ENCODE measurements at places on chromosomes 12 and 14.
A peak's percentile ranks its signal among the peaks of the same experiment; 100 is the strongest.

- peak; percentile 55 for DNase-seq
Measured at GRCh38 chr14:68248481-68249255, 429.1 kb downstream of the RAD51B start.

DNA sequence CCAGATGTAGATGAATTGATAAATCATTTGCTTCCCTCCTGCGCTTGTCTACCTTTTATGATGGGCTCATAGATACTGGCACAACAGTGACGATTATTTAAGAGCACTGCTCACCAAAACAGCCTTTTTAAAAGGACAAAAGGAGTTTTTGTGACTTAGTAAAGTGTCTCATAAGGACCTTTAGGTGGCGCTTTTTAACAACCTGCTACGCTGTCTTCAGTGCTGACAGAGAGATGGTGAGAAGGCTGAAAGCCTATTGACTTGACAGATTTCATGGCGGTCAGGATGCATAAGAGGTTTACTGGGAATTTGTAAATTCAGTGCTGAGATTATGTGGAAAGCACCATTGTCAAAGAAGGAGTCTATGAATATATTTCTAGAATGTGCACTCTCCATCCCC, 87.6 kb downstream of the SLC15A5 start:
- no peak for DNase-seq

DNA sequence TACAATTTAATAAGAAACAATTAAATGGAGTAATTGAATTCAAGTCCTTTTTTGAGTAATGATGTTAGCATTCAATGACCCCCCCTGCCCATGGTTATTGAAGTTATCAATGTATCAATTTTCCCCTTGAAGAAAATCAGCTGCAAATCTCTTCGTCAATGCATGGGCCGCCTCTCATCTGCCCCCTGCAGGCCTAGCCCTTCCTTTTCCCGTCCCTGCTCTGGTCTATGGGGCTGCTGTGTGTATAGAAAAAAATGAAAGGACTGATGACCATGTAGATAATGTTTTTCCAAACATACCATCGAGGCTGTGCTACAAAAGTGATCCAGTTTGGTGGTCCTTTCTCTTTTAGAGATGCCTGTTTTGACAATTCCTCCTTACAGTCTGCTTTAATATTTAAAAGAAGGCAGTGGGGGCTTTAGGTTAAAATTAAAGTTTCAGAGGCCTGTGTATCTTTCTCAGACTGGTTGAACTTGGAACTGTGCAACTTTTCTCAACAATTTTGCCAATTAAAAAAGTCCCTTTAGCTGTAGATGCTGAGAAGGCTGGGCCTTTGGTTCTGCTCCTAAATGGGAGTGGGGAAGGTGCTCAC, 98.4 kb downstream of the APAF1 start:
- DNase-seq = no peak

DNA sequence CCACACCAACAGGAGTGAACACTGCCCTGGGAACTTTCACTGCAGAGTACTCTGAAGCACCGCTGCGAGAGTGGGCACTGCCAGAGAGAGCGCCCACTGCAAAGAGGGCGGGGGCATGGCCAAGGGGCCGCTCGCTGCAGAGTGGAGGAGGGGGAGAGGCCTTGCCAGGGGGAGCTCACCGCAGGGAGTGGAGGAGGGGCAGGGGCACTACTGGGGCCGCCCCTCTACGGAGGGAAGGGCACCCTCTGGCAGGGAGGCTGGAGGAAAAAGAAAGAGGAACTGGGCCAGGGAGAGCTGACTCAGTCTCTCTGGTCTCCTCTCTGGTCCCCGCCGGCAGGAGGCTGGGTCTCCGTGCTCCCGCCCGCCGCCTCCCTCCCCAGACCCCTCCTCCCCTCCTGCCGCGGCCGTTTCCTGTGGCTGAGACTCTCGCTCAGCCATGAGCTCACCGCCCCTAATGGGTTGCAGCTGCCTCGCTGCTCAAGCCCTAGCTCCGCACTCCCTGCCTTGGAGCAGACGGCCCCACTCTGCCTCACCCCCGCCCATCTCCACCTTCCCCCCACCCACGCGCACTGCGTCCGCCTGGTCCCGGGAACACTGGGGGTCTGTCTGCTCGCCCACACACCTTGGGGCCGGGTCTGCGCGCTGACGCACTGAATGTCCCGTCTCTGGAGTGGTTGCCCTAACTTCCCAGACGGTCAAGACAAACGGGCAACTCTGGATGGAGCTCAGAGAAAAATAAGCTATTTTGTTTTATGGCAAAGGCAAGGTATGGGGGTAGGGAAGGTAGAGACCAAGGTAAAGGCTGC, 1.3 kb downstream of the ARHGEF40 start:
- DNase-seq = peak; percentile 95

- no peak for DNase-seq
Measured at GRCh38 chr14:71711125-71711524, 221.1 kb upstream of the RGS6 start.

DNA sequence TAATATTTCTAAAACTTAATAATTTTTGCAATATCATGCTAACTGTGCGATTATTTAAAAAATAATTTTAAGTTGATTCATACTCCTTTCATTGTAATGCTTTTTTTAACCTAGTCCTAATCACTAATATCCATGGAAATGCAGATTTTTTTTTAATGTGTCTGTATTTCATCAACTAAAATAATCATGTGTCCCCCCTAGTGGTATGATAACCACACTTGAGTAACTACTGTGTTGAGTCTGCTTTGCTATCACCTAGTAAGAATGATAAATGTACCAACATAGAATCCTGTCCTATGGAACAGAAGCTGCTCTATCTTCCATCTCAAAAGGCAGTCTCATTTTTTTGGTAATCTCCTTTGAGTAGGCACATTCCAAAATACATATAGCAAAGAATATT, 19.1 kb upstream of the SYNE2 start:
- DNase-seq = no peak

- DNase-seq = no peak
Measured at GRCh38 chr14:100653409-100653808, 66.2 kb upstream of the BEGAIN start.

GRCh38 chr14:54567224-54567638, 303 bp downstream of the SAMD4A start:
- DNase-seq = no peak

DNA sequence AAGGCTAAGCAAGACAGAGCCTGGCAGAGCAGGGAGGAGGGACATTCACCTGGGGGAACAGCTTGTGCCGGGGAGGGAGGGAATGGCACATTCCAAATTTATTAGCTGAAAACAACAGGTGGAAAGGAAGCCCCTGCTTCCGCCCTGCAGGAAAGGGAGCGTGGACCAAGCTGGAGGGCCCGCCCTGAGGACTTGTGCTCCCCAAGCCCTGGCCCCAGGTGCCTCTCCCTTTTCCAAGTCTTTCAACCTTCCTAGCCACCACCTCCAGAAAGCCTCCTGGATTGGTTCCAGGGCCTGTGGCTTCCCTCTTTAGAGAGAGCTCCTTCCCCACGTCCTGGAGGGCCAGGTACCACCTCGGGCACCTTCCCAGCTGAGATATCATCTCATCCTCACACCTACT, 2.7 kb downstream of the DEGS2 start:
- DNase-seq = no peak

- DNase-seq = no peak
Measured at GRCh38 chr12:63905544-63905943, 61.0 kb downstream of the SRGAP1 start.

DNA sequence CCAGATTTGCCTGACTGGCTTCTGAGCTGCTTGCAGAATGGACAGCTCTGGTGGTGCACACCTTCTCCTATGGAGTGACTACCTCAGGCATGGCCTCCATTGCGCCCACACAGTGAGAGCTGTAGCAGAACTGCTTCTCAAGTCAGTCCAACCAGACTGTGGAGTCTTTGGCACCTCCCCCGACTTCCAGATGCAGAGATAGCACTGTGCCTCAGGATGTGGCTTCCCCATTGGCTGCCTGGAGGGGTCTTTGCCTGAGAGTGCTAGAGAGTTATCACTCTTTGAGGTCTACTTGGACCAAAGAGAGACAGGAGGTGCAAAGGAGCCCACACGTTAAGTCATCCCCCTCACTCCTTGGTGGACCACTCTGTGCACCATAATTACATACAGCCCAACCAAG, 44.8 kb upstream of the FRS2 start:
- no peak for DNase-seq

GRCh38 chr12:132206046-132206434, 61.8 kb downstream of the NOC4L start:
- DNase-seq = no peak

DNA sequence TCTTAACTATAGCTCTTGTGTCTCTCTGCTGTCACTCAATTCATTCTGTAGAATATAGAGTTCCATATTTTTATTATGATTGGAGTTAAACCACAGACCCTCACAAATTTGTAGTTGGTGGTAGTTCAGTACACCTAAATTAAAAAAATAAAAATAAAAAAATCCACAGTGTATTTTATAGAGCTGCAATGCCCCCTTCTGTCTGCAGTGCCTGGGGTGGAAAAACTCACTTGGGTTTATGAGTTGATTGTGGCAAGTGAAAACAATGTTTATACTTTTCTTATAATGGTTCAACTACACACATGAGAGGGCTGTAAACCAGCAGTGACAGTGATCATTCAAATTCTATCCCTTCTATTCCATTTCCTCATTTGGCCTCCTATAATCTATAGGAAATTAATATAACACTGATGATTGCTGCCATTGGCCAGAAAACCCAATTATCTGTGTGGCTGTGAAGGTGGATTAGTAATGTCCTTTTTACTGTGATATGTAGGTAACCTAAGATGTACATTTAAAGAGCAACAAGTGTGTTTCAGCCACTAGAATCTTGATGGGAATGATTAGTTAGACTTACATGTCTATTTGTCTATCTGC, 166.9 kb upstream of the LRIG3 start:
- DNase-seq = peak; percentile 28

DNA sequence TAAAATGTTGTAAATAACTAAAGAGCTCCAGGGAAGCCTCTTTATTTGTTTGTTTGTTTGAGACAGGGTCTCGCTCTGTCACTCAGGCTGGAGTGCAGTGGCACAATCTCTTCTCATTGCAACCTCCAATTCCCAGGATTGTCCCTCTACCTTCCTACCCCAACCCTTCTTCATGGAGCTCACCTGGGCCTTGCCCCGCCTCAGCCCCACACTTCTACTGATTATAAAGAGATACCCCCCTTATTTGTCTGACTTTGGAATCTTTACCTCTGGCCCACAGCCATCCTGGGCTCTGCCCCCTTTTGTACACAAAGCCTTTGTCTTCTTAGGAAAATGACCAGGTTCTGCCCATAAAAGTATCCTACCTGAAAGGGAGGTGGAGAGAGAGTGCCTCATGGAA, 9.1 kb upstream of the BLTP3B start:
- DNase-seq = no peak

GRCh38 chr14:94003397-94003796, 6.3 kb downstream of the CCDC197 start:
- no peak for DNase-seq

DNA sequence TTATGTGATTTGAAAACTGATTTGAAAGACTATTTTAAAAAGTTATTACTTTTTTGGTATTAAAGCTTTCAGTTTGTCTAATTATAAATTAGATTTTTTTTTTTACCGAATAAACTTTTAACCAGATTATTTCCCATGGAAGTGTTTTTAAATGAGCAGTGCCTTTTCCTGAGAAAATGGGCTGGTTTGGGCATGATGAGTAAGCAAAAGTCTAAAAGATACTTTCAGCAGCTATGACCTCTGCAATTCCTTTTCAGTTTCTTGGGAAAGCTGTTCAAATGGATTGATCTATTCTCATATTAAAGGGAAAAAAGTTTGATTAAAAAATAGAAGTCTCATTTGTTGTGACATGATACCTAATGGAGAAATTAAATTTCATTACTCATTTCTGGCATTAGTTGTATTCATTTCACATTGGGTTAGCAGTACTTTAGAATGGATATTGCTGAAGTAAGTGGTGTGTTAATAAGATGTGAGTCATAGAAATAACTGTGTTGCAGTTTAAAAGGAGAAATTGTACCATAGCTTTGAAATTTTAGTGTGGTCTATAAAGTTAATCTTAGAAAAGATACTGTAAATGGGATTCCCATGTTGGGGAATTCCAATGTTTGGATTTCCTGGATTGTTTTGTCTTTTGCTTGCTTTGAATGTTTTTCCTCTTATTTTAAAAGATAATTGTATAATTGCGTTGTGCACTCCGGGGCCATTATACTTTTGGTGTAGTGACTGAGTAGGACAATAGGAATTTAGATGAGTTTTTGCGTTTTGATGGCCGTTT, 21.0 kb downstream of the KTN1 start:
- DNase-seq = peak; percentile 49

GRCh38 chr14:100692256-100692655, 34.4 kb upstream of the DLK1 start:
- DNase-seq = no peak

DNA sequence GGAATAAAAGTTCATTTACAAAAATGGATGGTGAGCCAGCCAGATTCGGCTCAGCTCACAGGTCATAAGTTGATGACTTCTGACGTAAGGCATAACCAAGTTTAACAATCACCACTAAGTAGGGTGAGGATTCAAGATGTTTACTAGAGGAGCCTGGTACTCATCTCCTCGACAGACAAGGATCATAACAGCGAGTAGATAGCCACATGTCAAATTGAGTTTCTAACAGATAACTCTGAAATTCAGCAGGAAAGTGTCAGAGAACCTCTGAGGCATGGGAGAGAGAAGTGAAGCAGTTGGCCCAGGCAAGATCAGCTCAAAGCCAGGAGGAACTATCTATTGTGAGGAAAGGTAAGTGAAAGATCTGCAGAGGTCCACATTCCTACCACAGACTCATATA, 208.7 kb downstream of the NELL2 start:
- no peak for DNase-seq

- DNase-seq = no peak
Measured at GRCh38 chr12:38384816-38385378, 68.3 kb downstream of the ALG10B start.

- no peak for DNase-seq
Measured at GRCh38 chr12:18581232-18581962, 156.4 kb downstream of the PLCZ1 start.

DNA sequence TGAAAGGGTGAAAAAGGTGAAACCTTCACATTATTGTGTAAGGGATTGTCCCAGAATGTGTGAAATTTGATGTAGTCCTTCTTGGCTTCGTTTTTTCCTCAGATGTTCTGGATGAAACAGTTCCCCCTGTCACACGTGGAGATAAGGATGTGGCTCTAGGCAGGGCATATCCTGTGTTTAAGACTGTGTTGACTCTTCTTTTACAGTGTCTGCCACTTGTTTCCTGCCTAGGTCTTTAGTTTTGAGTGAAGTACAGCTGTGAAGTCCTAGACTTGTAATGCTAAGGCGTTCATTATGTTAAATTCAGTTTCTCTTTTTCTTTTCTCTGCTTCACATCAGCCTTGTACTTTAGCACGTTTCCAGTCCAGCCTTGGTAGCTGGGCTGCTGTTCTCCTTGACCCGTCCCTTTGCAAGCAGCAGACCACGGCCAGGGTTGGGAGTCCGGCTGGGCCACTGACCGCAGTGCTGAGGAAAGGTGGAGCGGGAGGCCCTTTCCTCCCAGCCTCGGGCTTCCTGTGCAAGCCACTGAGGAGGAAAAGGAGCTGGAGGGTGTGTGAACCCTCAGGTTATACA, 59.1 kb downstream of the RASSF3 start:
- no peak for DNase-seq

- DNase-seq = peak; percentile 18
Measured at GRCh38 chr12:85405781-85406522, 125.9 kb downstream of the ALX1 start.

- peak; percentile 27 for DNase-seq
Measured at GRCh38 chr12:2076196-2076570, 23.4 kb downstream of the CACNA1C start.

GRCh38 chr12:8420506-8420905, 35.3 kb upstream of the CLEC6A start:
- DNase-seq = no peak

- no peak for DNase-seq
Measured at GRCh38 chr12:123267991-123268843, 3.4 kb downstream of the CDK2AP1 start.

- peak; percentile 56 for DNase-seq
Measured at GRCh38 chr14:91911474-91912032, 35.9 kb downstream of the FBLN5 start.

- no peak for DNase-seq
Measured at GRCh38 chr12:53941187-53941586, 2.6 kb downstream of the HOXC13 start.

Measured in AG08395 (cell line).